ENCODE measurements at places on chromosomes 7 and 10. TPM values are rescaled to one million over a fixed set of nuclear protein-coding genes. Genes with fewer than 3 reads are reported as not detected.

GRCh38 chr7:22726345-22726906 is 574 bp upstream of the IL6 start:
- no peak for DNase-seq

DNA sequence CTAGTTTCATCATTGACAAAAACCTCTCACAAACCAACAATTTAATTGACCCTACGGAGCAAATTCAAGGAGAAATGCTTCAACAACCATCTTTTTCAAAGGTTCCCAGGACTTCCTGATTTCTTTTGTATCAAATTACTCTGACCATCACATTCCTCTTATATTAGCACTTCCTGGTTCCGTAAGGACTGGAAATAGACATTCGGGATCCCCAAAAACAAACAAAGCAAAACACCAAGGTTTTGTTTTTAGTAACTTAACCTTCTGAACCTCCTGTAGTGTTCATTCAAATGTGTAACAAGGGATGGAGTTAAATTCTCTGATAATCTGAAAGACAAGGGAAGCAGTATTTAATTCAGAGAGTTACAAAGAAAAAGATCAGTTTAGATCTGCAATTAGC is 387.6 kb upstream of the NRP1 start:
- DNase-seq, result no peak

The MYL7 gene
- 2.7 TPM for total RNA-seq

The DDX56 gene
- total RNA-seq, result 34.7 TPM

The SPAM1 gene
- total RNA-seq, result not detected

The OGDHL gene
- total RNA-seq, result 0.79 TPM

The CLDN3 gene
- total RNA-seq, result 0.21 TPM

The ARHGAP12 gene
- total RNA-seq, result 92.4 TPM

DNA sequence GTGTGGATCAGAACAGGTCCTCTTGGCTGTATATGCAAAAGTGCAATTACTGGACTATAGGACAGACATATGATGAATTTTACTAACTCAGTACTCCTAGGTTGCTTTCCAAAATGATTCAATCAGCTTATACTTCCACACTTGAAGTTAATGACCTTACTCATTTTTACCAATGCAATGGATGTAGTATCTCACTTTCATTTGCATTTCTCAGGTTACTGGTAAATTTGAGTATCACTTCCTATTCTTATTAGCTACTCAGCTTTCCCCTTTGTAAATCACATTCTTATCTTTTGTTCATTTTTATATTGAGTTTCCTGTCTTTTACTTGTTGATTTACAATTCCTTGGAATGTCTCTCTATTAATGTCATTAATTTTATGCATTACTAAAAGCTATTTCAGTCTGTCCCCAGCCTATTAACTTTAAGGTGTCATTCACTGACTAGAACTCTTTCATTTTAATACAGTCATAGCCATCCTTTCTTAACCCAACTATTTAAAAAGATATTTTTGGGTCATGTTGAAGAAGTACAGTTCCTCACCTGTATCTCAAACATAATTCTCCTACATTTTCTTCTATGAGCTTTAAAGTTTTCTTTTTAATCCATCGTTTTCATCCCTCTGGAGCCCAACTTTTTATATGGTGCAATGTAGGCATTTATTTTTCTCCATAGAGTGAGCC is 88.6 kb downstream of the VIM start:
- DNase-seq, result no peak

Data from urinary bladder (tissue), 4 donors.